ENCODE measurements at places on chromosomes 6 and 20.
A peak's percentile ranks its signal among the peaks of the same experiment; 100 is the strongest.

GRCh38 chr6:134724771-134725340, 225.0 kb downstream of the ALDH8A1 start:
- no peak for DNase-seq

- no peak for DNase-seq
These were observed 4.0 kb downstream of the EGFL8 start for GRCh38 chr6:32168350-32168749.

GRCh38 chr6:38161331-38161730, 341.8 kb downstream of the ZFAND3 start:
- no peak for DNase-seq

- peak; percentile 86 for DNase-seq
These were observed 69.7 kb upstream of the TOX2 start for GRCh38 chr20:43844778-43845614.

- no peak for DNase-seq
These were observed 6.1 kb upstream of the IFT52 start for GRCh38 chr20:43584448-43585136.

GRCh38 chr6:130666786-130667185, 160.4 kb upstream of the SMLR1 start:
- DNase-seq = no peak

- DNase-seq = no peak
These were observed 1.2 kb upstream of the C6orf62 start for GRCh38 chr6:24720131-24720603.

DNA sequence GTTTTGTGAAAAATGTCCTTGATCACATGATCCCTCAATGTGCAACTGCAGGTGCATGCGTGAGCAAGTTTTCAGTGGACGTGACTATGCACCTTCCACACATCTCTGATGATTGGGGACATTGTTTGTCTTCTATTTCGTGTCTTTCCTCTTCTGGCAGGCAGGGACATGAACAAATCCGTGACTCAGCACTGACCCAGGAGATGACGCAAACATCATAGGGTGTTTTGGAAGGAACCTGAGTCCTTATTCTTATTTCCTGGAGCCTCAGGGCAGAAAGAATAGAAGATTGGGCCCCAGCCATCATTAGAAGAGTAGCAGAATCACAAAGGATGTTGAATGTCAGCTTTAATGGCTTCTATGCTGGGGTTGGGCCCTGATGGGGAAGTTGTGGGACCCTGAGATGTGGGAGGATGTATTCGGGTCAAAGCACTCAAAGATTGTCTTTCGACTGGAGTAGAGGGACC, 11.9 kb upstream of the SIRPD start:
- no peak for DNase-seq

All from Panc1 (cell line).